Kidney capillary endothelial cell (primary cell): ENCODE measurements at places on chromosomes 11 and 22.

DNA sequence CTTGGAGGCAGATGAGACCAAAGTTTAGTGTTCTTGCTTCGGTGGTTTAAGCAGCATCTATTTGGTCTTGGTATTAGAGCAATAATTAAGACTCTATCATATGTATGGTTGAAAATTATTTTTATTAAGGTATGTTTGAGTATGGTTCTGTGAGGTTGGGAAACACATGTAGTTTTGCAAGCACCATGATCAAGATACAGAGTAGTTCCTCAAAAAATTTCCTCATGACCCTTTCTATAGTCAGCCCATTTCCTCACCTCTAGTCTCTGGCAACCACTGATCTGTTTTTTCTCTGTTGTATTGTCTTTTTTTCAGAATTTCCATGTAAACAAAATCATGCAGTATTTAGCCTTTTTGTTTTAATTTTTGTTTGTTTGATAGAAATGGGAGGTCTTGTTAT, 18.4 kb downstream of the MTMR3 start:
- no peak for DNase-seq

DNA sequence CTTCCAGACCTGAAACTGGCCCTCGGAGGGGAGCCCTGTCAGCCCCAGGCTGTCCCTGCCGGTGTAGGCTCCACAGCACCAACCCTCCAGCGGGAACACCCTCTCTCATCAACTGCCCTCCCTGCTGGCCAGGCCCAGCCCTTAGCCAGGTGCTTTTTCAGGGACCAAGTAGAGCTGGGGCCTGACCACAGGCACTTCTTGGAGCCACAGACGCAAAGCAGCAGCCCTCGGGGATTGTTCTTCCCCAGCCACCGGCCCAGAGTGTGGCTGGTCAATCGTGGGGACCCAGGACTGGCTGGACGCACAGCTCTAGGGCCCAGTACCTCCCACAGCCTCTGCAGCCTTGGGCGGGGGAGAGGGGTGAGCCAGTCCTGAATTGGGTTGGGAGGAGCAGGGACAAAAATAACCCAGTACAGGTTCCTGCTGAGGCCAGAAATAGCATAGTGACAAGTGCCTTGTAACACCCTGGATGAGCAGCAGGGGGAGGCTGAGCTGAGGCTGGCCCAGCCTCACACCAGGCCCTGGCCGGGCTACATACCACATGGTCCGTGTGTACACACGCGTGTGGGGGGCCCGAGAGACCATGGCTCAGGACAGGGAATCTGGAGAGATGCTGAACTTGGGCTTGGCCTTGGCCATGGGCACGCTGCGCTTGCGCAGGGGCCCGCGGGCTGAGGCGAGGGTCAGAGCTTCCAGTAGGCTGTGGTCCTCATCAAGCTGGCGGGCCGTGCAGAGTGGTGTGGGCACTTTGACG, 2.0 kb downstream of the KCNJ11 start:
- DNase-seq, result peak; percentile 46

DNA sequence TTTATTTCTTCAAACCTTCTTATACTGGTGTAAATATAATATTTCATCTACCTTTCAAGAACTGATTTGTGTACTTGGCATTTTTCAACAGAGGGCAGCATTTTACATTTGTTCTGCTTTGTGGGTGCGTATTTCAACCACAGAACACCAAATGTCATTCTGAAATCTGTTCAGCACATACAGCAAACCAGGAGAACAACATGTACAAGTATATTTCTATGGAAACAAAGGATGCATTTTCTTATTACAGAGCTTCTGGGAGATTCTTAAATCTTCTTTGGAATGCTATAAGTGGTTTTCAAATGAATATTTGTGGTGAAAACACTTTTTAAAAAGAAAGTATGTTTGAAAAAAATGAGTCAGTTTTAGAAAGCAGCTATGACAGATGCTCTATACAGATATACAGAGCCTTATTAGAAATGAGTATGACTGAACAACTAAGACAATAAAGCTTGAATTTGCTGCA, 946.0 kb downstream of the FAM181B start:
- DNase-seq, result no peak

GRCh38 chr11:62127426-62127825, 3.6 kb downstream of the INCENP start:
- DNase-seq, result no peak

- DNase-seq, result no peak
Measured at GRCh38 chr11:85825616-85826015, 14.7 kb upstream of the SYTL2 start.

- DNase-seq, result no peak
Measured at GRCh38 chr11:123519055-123519796, 89.2 kb downstream of the GRAMD1B start.

GRCh38 chr11:73597336-73597955, 466 bp downstream of the FAM168A start:
- DNase-seq, result no peak

GRCh38 chr11:34224434-34224966, 119.1 kb downstream of the NAT10 start:
- no peak for DNase-seq

DNA sequence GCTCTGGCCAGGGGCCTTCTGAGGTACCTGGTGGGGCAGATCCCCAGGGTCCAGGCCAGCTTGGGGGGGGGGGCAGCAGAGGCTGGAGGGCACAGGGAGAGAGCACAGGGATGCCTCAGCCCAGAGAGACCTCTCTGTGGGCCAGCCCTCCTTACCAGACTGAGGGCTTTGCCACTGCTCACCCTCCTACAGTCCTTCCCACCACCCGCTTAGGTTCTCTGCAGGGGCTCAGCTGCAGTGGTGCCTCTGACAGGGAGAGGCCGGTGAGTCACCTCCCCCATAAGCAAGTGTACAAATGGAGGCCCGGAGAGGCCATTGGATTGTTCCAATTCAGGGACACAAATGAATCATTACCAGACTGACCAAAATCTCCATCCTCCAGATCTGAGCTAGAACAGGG, 68.1 kb upstream of the LMO1 start:
- DNase-seq, result no peak

DNA sequence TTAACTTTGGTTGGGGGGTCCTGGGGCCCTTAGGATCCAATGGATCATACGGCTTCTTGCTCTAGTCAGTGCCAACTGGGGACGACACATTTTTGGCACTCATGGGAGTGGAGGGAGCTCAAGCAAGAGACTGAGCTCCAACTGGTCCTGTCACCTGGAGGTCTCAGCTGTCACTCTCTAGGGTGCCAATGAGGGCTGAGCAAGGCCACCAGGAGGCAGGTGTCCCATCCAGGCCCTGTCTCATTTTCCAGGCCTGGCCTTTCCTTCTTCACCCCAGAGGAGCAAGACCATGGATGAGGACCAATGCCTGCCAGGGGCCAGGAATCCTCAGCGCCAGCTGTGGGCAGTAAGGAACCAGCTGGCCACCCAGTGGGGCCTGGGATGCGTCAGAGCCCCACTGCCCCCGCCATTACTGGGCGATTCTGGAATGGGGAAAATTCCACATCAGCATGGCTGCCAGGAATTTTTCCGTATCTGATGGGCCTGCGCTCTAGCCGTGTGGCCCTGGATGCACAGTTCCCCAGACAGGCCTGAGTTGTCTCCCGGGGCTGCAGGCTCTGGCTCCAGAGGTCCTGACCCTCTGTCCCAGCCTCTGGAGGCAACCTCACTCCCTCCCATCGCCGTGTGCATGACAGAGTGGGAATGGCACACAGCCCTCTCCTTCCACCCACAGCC, 669 bp upstream of the GAL3ST1 start:
- no peak for DNase-seq

- no peak for DNase-seq
Measured at GRCh38 chr11:75435571-75435925, 2.5 kb upstream of the KLHL35 start.

- peak; percentile 14 for DNase-seq
Measured at GRCh38 chr22:38097557-38098409, 12.7 kb downstream of the BAIAP2L2 start.

DNA sequence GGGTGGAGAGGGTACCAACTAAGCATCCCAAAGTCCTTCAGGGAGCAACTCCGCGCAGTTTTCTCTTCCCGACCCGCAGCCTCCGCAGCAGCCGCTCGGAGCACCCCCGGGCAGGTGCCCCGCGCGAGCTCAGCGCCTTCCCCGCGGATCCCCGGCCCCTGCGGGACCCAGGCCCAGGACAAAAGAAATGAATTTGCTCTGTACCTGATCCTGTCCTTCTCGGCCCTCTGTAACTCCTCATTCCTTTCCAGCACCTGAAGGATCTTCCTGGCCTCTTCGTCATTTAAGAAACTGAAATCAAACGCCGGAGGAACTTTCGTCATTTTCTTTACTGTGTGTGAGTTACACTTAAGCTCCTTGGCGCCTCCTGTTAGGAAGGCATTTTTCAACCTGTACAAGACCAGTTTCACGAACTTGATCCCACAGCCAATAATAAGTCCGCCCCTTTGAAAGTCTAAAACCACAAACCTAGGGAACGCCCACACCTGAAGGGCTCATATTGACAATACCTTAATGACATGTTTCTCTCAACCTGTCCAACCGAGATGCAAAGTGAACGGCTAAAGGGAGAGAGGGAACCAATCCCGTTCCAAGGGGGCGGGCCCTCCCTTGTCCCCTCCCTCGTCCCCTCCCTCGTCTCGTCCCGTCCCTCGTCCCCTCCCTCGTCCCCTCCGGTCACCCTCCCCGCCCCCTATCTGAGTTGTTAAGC, at the start of gene EXPH5:
EXPH5 (minus strand) TSS at position 555 of the 709 bp plus-strand sequence; CDS start at position 323, 232 bp downstream.
- DNase-seq, result peak; percentile 21

- no peak for DNase-seq
Measured at GRCh38 chr11:103968685-103969084, 67.8 kb upstream of the DDI1 start.

- no peak for DNase-seq
Measured at GRCh38 chr11:115848080-115848479, 343.9 kb upstream of the CADM1 start.

DNA sequence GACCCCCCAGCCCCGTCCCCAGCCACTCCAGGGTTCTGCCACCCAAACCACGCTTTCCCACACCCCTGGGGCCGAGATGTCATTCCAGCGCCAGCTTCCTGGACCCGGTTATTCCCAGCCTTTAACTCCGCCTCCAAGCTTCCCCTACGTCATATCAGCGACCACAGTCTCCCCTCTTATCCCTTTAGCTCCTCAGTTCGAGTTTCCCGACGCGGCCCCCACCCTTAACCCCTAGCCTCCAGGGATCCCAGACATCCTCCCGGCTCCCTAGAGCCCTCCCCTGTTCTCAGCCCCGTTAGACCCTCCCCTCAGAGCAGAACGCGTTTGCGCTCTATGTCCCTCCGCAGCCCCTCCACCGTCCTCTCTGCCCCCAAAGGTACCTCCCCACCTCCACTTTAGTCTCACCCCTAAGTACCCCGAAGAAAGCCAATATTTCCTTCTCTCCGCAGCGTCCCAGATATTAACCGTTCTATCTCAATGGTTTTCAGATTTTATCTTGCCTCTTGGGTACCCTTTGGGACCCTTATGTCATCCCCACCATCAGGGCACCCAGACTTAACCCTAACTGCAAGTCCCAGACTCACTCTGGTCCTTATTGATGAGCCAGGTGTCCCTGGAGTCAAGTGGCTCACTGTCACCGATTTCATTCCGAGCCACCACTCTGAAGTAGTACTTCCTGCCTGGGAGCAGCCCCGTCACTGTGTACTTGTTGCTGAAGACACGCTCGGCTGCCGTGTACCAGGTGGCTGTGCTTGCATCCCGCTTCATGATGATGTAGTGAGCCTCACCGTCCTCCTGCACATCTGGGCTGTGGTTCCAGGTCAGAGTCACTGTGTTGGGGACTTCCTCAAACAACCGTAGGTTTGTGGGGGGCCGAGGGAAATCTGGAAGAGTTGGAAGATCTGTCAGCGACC, 8.0 kb downstream of the TMEM86A start:
- DNase-seq, result peak; percentile 47

DNA sequence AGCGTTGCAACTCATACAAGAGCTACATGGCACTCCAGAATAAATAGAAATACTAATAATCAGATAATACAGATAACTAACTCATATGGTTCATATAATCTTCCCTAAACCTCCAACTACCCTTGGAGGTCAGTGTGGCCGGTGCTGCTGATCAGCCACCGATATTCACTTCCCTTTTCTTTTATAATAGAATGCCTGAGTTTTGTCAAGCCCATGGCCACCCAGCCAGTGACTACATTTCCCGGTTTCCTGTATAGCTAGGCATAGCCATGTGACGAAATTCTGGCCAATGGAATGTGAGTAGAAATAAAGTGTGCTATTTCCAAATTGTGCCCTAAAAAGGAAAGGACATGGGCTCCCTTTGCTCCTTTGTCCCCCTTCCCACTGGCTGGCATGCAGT, 5.9 kb upstream of the CAT start:
- no peak for DNase-seq

DNA sequence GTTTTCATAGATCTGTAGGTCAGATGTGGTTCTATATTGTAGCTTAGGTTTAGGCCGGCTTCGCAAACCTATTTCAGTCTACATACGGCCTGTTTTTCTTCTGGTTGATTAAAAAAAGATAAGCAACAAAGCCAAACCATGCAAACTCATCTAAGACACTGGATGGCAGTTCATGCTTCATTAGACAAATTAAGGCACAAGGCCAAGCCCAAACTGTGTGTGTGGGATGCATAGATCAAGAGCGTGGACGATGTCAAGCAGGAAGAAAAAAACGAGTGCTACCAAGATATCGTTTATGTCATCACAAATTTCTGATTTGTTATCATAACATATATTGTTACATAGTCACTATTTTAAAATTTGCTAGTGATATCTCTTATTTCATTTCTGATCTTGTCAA, 357.6 kb upstream of the KIRREL3 start:
- DNase-seq, result no peak

GRCh38 chr11:95443386-95443785, 212.4 kb upstream of the SESN3 start:
- no peak for DNase-seq

- DNase-seq, result no peak
Measured at GRCh38 chr11:31995525-31996094, 95.3 kb upstream of the RCN1 start.

DNA sequence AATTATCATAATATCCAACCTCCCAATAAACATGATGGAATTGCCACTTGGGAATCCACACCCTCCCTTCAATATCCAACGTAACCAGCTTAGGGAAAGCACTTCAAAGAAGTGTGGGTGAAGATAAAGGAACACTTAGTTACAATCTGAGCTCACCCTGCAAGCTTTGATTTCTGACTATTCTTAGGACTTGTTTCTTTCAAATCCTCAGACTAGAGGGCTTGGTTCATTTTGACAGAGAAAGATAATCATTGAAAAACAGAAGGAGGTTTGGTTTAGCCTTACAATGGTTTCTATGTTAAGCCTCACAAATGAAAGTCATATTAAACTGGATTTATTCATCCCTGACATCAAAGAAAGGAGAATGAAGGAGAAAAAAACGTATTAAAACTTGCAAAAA, 57.9 kb upstream of the SYT13 start:
- no peak for DNase-seq

- DNase-seq, result no peak
Measured at GRCh38 chr11:33617672-33618350, 82.8 kb downstream of the C11orf91 start.

GRCh38 chr11:87012673-87013072, 25.1 kb upstream of the TMEM135 start:
- no peak for DNase-seq

DNA sequence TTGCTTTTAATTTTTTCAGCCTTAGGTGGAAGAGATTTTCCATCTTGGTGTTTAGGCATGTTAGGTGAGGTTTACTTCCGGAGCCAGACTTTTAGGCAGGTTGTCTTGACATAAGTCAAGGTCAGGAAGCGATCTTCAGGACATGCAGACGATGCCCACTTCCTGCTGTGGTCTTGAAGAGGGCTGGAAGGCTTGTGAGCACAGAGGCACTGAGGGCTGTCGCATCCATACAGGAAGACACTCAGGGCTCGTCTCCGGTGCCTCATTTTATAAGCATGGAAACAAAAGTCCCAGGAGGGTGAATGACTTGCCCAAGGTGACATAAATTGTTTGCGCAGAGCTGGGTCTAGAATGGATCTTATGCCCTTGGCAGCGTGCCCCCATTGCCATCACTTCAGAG, 30.8 kb downstream of the MARK2 start:
- peak; percentile 30 for DNase-seq
